ENCODE measurements at places on chromosomes 4 and X.

- DNase-seq: no peak
Measured at GRCh38 chr4:128444544-128445302, 157.1 kb upstream of the PGRMC2 start.

DNA sequence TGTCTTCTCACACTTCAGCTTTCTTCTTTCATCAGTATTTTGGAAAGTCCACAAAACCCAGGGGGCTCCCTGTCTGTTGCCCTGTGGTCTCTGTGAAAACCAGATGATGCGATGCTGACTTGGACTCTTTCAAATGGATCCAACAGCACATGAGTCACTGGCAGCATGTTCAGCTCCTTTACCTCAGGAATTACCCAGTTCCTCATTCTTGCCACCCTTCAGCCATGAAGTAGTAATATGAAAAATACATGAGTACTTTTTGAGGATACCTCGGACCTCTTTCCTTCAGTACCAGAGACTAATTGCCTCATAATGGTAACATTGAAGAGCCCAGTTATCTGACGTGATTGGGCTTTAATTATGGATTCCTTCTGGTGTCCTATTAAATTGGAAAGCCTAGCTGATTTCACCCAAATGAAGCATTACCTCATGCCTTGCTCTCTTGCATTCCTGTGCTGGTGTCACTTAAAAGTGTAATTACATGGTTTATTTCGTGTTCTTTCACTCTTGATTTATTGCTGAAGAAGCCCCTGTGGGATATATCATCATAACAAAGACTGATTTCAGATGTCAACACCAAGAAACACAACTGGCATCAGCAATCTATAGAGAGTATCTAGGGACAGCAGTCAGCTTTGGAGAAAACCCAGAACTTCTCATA lies 63.4 kb downstream of the NFKB1 start:
- DNase-seq: no peak

DNA sequence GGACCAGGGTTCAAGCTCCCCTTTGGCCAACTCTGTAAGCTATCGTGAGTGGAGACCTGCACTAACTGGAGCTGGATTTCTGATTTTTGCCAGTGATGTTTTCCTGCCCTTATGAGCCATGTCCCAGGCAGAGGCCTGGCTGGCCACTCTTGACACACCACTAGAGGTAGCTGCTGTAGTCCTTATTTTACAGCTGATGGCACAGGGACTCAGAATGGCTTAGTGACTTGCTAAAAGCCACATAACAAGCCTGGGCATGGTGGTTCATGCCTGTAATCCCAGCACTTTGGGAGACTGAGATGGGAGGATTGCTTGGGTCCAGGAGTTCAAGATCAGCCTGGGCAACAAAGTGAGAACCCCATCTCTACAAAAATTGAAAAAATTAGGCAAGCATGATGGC lies 33.4 kb downstream of the CYTL1 start:
- DNase-seq: no peak

DNA sequence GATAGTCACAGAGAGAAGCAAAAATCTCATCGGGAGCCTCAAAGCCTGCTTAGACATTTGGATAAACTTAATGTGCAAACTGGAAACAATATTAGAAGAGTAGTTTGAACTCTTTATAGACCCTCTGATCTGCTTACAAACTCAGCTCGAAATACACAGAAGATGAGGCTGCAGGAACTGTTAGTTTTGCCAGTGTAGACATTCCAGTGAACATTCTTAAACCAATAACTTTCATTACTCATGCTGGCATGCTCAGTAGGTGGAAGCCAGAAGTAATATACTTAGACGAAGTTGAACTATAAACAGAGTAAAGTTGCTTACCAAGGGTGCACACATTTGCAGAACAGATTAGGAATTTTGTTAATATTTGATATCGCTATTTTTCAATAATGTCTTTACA lies 303.5 kb downstream of the ANKRD50 start:
- no peak for DNase-seq

DNA sequence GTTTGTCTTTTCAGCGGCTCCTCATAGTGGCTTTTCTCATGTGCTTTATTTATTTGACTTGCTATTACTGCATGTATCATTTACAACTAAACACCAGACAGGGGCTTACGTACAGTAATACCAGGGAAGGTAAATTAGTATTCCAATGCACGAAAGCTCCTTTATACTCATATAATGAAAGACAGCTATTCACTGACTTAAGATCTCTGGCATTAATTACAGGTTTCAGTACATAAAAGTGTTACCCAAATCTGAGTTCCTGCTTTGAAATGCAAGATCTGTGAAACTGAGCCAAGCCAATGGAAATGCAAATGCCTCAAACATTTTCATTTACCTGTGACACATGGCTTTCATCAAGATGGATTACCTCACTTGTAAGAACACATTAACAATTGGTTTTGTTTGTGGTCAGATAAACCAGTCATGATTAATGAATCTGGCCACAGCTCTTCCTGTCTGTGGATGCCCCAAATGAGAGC lies 107.2 kb downstream of the ANAPC4 start:
- DNase-seq: no peak

- no peak for DNase-seq
Measured at GRCh38 chr4:2946812-2947600, 16.2 kb downstream of the NOP14 start.

DNA sequence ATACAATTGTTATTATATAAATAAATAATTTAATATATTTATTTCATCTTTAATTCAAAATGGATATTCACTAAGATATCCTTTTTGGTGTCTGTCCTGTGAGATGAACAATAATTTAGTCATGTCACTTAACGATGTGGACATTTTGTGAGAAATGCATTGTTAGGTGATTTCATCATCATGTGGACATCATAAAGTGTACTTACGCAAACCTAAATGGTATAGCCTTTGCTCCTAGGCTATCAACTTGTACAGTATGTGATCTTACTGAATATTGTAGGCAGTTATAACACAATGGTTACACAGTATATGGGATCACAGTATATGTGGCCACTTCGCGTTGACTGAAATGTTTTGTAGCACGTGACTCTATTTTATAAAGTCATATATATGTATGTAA lies 20.2 kb upstream of the CHRNA9 start:
- no peak for DNase-seq

DNA sequence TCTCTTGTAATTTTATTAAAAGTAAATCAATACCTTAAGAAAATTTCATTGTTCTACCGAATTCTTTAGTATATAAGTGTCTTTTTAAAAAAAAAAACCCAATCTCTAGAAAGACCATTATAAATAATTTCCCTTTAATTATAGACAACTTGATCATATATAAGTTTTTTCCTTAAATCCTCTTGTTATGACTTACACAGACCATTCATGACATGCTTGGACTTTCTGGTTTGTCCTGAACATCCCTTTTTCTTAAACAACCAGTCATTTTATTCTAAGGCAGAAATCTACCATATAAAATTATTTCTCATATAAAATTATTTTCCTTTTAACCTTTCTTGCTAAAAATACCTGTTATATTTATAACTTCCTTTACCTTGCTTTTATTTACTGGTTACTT lies 15.4 kb upstream of the FHDC1 start:
- DNase-seq: no peak

DNA sequence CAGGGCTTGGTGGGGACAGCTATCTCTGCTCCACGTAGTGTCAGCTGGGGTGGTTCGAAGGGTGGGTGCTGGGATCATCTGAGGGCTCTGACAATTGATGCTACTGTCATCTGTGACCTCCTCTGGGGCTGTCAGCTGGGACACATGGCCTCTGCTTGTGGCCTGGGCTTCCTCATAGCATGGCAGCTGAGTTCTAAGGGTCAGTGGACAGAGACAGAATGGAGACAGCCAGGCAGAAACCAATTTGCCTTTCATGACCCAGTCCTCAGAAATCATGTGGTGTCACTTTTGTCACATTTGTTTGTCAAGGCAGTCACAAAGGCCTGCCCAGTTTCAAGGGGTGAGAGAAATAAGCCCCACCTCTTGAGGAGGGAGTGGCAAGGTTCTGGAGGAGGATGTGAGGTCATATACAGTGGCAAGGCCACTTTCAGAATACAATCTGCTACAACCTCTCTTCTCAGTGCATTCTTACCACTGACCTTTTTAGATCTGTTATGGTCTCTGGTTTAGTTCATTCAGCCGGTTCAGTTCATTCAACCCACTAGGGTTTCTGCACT lies 103.6 kb upstream of the BCOR start:
- DNase-seq: no peak

DNA sequence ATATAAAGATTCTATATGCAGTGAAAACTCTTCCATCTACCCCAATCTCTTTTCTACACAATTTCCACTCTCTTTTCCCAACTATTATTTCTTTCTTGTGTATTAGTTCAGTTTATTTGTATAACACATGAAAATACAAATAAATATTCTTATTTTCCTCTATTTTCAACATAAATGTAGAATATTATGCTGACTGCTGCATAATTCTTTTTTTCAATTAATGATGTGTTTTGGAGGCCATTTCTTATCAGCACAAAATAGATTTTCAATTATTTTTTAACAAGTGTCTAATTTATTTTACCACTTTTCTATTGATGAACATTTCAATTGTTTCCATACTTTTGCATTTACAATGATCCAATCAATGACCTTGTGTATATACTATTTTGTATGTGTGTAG lies 557.7 kb upstream of the NR3C2 start:
- DNase-seq: no peak

GRCh38 chr4:168319486-168320019 lies 1.0 kb upstream of the DDX60 start:
- DNase-seq: no peak

Data from C1 segment of cervical spinal cord (tissue), 14 donors.